Dermis microvascular lymphatic vessel endothelial cell (primary cell): ENCODE measurements at places on chromosomes 7 and 10.
A peak's percentile ranks its signal among the peaks of the same experiment; 100 is the strongest.

GRCh38 chr7:112372101-112372500, 78.2 kb upstream of the IFRD1 start:
- DNase-seq = no peak

DNA sequence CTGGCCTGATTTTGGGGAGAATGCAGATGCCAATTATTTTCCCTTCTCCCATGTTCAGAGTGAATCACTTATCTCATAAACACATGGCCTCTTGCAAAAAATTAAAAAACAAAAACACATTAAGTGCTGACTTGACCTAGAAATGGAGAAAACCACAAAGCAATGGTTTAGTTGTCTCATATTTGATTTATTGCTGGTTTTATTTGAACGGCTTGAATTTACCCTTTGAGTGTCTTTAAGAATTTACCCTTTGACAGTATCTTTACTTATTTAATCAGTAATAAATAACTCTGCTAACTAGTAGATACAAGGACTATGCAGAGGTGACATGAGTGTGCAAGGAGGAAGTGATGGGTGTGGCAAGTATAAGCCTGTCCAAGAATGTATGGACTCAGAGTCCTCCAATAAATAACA, 68.1 kb upstream of the GSDME start:
- DNase-seq = no peak

DNA sequence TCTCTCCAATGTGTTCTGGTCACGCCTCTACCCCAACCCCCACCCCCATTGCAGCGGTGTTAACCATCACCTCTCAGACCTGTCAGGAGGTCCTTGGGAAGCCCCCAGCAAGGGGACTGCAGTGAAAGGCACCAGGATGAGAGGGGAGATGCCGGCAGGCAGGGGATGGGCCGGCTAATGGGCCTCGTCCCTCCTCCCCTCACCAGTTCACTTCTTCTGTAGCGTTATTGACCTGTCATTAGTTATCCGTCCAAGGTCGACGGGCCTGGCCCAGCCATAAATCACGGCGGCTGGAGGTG, 18.8 kb downstream of the POLL start:
- DNase-seq = no peak

DNA sequence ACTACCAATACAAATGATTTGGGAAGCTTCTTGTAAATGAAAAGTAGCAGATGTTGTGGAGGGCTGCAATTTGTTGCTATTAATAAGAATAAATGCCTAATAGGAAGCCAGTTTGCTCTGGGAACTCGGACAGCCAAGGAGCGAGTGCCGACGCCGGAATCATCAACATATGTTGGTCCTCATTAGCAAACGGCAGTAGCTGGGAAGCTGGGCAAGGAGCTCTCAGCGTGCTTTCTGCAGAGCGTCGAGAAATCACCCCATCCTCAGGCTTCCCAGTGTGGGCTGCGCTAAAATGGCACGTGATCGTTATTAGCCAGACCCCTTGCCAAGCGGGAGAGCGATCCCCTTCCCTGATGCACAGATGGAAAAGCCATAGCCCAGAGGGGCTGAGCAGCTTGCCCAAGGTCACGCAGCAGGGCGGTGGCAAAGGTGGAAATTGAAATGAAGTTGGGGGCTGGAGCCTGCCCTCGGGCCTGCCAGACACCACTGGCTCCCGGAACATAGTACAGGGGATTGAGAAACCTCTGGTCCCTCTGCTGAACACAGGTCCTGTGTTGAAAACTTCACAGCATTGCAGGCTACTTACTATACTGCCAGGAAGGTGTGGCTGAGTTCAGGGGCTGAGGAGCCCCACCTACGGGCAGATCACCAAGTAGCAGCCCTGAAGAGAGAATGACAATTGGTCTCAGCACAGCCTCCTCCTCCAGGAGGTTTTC, 326.9 kb downstream of the PLXNA4 start:
- no peak for DNase-seq

GRCh38 chr7:156148547-156148946, 336.3 kb upstream of the SHH start:
- no peak for DNase-seq

GRCh38 chr7:53743697-53744402, 708.4 kb downstream of the POM121L12 start:
- no peak for DNase-seq

DNA sequence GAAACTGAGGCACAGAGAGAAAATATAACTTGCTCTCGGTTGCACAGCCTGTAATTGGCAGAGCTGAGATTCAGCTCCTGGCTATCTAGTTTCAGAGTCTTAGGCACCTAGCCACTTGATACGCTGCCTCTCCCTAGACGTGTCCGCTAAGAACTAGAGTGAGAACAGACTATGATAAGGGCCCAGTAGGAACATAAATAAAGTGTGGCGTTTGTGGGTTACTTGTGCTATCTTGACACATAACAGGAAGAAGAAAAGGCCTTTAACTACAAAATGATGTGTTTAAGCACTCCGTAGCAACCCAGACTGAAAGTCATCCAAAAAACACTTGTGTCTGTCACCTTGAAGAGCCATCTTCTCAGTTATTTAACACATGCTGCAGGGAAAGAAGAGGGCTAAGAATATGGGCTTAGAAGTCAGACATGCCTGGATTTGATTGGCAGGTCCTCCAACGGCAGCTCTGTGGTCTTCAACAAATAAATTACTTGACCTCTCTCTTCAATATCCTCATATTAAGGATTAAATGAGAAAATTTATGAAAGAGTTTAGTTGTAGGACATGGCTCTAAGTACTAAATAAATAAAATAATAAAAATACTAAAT, 96.2 kb downstream of the SGMS1 start:
- DNase-seq = no peak

GRCh38 chr10:58367069-58367468, 18.1 kb upstream of the TFAM start:
- DNase-seq = no peak

DNA sequence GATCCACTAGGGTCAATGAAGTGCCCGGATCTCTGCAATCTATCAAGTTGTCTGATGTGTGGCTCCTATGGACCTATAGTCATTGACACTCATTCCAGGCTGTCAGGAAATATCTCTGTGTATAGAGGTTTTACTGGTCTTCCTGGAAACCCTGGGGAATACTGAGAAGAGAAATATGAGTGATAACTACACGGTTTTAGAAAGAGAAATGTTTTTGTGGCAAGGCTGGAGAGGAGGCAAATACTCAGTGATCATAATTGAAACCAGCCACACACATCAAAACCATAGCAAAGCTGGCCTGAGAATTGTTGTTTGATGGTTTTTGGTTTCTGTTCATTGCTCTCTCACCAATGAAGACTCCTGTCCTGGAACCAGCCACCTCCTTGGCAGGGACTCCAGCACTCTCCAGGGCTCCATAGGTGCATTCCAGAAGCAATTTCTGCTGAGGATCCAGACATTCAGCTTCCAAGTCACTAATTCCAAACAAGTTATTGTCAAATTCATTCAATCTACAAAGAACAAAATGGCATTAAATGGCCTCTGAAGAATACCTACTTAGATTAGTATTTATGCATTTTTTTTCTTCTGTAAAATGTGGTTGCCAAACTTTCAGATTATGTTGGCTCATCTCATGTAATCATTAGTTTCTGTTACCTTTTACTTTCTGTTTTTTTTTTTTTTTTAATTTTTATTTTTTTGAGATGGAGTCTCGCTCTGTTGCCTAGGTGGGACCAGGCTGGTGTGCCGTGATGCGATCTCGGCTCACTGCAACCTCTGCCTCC, 108.6 kb upstream of the ABI1 start:
- no peak for DNase-seq

DNA sequence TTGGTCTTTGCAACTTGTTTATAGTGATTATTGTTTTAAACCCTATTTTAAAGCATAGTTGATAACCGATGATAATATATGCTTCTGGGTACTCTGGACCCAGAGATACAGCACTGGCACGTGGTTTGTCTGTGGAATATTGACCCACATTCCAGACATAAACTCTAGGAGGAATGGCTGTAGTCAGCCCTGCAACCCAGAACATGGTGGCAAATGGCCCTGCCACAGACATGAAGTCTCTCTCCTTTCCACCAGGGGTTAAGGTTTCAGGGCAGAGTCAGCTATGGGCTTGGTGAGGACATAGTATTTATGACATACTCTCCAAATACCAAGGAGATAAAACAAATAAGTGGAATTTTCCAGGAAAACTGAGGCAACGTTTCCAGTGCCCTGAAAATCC, 83.6 kb downstream of the NAMPT start:
- no peak for DNase-seq

GRCh38 chr7:122354656-122355055, 50.1 kb upstream of the FEZF1 start:
- DNase-seq = no peak

DNA sequence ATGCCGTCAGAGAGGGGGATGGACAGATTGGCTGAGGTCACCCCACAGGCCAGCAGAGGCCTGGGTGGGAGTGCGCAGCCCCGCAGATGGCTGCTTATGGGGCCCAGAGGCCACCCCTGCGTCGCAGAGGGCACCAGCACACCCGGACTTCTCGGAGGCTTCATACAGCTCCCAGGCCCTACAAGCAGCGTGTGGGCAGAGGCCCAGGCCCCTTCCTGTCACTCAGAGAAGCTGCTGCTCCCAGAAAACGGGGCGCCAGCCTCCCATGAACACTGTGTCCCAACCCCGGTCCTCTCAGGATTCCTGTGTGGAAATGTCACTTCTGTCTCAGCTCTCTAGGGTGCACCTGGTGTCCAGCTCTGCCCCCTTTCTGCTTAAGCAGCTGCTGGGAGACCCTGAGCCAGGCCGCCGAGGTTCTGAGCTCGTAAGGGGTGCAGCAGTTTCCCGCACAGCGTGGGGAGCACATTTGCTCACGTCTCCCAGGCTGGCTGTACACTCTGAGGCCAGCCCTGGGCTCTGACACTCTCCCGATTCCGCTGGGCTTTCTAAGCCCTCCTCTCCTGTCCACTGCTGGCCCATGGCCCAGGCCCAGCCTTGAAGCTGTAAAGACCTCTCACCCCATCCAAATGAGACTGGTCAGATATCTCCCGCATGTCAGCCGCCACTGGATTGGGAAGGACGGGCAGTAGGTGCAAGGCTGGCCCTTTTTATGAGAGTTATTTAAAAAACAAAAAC, 6.8 kb downstream of the GPR146 start:
- no peak for DNase-seq

DNA sequence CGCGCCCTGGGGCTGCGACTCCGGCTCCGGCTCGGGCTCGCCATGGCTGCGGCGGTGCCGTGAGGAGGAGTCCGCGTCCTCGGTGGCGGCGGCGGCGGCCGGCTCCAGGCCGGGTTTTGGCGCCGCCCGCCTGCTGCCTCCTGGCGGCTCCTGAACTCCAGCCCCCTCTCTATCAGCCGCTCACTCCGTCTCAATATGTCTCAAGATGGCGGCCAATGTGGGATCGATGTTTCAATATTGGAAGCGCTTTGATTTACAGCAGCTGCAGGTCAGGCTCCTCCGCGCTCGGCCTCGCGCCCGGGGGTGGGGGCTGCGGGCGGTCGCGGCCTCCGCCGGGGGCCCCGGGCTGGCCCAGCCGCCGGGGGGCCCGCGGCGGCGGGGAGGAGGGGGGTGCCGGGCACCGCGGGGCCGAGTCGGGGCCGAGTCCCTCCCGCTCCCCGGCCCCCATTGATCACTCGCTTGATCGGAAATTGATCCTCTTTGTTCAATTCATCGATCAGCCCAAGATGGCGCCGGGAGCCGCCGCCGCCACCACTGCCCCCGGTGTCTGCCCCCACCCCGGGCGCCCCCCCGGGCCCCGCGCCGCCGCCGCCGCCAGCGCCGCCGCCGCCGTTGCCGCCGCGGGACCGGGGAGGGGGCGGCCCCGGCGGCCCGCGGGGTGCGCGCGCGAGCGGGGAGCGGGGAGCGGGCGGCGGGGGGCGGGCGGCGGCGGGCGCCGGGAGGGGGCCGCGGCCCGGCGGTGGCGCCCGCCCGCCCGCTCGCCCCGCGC, 1.4 kb upstream of the CUX1 start:
- DNase-seq = peak; percentile 85

DNA sequence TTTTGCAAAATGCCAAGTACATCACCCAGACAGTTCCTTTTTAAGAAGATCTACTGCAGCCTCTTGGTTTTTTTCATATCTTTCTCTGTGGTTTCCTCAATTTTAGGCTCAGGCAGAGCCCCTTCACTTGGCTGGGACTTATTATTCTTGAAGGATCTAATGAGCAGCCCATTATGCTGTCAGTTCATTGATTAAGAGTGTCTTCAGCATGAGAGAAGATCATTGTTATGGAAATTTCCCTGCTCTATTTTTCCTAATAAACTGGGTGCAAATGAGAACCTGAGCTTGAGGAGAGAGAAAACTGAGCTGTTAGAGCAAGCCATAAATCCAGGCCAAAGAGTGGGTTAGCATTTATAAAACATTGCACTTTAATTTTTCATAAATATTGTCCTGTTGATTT, 146.5 kb downstream of the SEC23IP start:
- DNase-seq = no peak

DNA sequence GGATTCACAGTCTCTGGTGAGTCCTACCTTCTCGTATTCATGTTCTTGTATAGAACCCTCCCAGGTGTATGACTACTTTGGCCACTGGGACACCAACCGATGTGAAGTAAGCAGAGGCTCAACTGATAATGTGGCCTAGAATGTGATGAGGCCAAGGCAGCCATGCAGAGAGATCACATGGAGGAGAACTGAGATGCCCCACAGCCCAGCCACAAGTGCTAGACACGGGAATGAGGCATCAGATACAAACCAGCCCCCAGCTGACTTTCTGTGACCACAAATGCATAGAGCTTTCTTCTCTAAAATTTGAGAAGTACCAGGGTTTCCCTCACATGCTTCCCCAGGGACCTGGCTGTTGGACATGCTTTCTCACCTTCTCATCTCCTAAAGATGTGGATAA, 375.7 kb downstream of the CCSER2 start:
- DNase-seq = no peak

GRCh38 chr10:7572391-7572790, 94.4 kb downstream of the ITIH5 start:
- DNase-seq = no peak

DNA sequence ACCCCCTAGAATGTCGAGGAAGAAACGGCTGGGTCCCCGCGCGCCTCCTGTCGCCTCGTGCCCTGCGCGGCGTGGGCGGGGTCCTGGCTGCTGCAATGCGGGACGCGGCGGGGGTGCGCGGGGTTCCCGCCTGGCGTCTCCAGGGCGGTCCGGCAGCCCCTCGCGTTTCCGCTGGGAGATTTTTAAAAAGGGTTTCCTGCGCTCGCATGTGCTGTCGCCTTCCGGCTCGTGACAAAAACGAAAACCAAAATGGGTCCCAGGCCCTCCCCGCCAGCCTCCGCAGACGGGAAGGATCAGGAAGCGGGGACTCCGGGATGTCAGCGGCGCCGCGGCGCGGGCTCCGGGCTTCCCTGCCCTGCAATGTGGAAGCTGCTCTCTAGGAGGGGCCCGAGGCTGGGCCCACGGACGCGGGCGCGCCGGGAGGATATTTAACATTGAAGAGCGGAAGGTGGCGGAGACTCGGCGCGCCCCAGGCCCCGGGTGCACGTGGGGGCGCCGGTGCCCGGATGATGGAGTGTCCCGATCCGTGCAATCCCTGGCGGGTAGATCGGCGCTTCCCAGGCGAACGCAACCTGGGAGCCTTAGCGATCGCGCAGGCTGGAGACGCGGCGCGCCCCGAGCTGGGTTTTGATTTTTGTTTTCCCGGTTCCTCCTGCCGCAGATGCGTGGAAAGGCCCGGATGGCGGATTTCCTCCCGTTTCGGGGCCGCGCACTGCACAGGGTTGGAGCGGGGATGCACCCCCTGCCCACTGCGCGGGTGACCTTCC, 1.0 kb downstream of the PFKP start:
- peak; percentile 71 for DNase-seq

GRCh38 chr7:148754912-148755311, 56.2 kb downstream of the CUL1 start:
- DNase-seq = no peak

GRCh38 chr10:114172776-114173602, 1.0 kb downstream of the CCDC186 start:
- DNase-seq = peak; percentile 2
